ENCODE measurements at places on chromosomes 13 and 19. TPM values are rescaled to one million over a fixed set of nuclear protein-coding genes. Genes with fewer than 3 reads are reported as not detected.
A peak's percentile ranks its signal among the peaks of the same experiment; 100 is the strongest.

PRR20B gene
- total RNA-seq = not detected

DNA sequence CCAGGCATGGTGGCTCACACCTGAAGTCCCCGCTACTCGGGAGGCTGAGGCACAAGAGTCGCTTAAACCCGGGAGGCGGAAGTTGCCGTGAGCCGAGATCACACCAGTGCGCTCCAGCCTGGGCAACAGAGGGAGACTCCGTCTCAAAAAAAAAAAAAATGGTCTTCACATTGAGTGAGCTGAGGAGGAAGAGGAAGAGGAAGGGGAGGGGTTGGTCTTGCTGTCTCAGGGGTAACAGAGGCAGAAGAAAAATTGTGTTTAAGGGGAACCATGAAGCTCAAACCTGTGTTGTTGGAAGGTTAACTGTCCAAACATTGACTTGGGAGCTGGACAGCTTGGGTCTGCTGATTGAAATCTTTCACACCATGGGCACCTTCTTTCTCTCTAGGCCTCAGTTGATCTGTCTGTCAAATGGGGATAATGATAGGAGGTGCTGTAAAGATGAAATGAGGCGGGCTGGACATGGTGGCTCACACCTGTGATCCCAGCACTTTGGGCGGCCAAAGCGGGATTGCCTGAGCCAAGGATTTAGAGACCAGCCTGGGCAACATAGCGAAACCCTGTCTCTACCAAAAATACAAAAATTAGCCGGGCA lies 9.8 kb upstream of the SLC44A2 start:
- peaks cover 35% of the 10 kb centered on the region for H3K4me1 ChIP-seq
- peak overlapping the region; percentile 18 for H3K4me3 ChIP-seq
- H3K36me3 ChIP-seq = peaks cover 22% of the 10 kb centered on the region
- no peak for DNase-seq
- no peaks in the 10 kb centered on the region for H3K27me3 ChIP-seq
- H3K27ac ChIP-seq = peak overlapping the region; percentile 80

CEACAM16 gene
- not detected for total RNA-seq

DNA sequence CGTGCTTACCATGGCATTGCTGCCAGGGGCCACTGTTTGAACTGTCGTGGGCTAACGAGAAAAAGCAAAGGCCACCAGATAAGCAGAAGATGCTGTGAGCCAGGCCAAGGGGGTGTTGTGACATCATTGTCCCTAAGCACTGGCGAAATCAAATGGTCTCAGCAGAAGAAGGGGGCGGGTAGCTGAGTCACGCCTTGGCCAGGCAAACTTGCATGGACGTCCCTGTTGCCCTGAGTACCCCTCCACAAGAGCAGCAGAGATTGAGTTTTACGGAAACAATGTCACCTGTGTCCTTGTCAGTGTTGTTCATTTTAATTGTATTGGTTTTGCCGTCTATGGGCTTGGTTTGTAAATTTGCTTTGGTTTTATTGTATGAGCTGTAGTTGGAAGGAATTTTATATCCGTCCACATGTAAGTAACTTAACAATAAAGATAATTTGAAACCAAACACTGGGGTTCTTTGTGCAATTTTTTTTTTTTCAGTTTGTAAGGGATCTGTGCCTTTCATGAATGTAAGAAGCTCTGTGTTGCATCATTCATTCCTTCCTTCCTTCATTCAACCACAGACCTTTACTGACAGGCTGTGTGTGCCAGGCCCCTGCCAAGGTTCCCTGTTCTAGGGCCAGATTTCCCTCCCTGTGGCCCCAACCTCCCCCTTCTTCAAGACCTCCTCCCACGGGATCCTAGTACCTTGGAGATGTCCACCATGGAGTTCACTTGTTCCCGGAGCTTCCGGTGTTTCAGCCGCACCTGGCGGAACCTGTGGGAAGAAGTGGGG lies 12.3 kb downstream of the KCNN4 start:
- peaks cover 48% of the 10 kb centered on the region for H3K4me1 ChIP-seq
- H3K27ac ChIP-seq = no peak overlapping the region
- H3K4me3 ChIP-seq = no peak overlapping the region
- no peak for DNase-seq
- peaks cover 65% of the 10 kb centered on the region for H3K36me3 ChIP-seq

JAK3 gene
- 127 TPM for total RNA-seq

DNA sequence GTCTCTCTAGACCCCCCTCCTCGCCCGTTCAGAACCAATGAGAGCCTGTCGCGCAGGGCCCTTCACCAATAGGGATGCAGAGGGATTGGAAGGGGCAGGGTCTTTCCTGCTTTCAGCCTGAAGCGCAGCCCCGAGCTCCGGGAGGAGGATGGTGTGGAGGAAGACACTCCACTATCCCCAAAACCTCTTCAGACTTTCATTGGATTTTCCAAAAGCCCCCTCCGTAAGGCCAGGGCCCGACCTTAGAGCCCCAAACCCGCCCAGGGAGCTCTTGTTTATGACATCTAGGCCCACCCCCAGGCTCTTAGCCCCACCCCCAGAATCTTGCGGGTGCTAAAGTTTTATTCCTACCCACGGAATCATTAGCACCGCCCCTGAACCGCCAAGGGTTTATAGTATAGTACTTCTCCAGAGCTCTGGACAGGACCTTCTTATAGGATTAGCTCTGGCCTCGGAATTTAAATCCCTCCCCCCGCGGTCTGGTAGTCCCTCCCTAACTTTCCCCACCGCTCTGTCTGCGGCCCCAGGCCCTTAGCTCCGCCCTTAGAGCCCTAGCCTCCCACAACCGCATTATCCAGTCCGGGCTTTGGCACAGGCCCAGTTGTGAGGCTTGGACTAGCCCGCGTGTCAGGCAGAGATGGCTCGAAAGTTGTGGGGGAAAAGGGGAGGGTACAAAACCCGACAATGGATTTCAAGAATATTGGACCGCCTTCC lies 6.6 kb upstream of the EML2 start:
- H3K4me3 ChIP-seq = peak overlapping the region; percentile 76
- H3K27ac ChIP-seq = peak overlapping the region; percentile 64
- H3K27me3 ChIP-seq = peaks cover 2% of the 10 kb centered on the region
- peaks cover 1% of the 10 kb centered on the region for H3K36me3 ChIP-seq

N4BP2L2 gene
- 97.1 TPM for total RNA-seq

- H3K36me3 ChIP-seq = peaks cover 57% of the 10 kb centered on the region
- H3K27ac ChIP-seq = no peak overlapping the region
- H3K4me1 ChIP-seq = peaks cover 2% of the 10 kb centered on the region
- no peaks in the 10 kb centered on the region for H3K27me3 ChIP-seq
- no peak overlapping the region for H3K4me3 ChIP-seq
These were observed 116.4 kb downstream of the STK24 start for GRCh38 chr13:98460516-98460915.

C1QTNF9 gene
- total RNA-seq = not detected

- H3K36me3 ChIP-seq = no peaks in the 10 kb centered on the region
- H3K4me3 ChIP-seq = peak overlapping the region; percentile 48
- peak overlapping the region; percentile 78 for H3K27ac ChIP-seq
- DNase-seq = peak; percentile 77
These were observed 9.9 kb downstream of the LMTK3 start for GRCh38 chr19:48501494-48502349.

- no peak for DNase-seq
- H3K27me3 ChIP-seq = no peaks in the 10 kb centered on the region
- no peak overlapping the region for H3K4me3 ChIP-seq
- H3K27ac ChIP-seq = no peak overlapping the region
- H3K4me1 ChIP-seq = peaks cover 6% of the 10 kb centered on the region
- peaks cover 15% of the 10 kb centered on the region for H3K36me3 ChIP-seq
These were observed 303.5 kb downstream of the DLEU7 start for GRCh38 chr13:50539791-50540530.

SMAD9 gene
- total RNA-seq = not detected

DNA sequence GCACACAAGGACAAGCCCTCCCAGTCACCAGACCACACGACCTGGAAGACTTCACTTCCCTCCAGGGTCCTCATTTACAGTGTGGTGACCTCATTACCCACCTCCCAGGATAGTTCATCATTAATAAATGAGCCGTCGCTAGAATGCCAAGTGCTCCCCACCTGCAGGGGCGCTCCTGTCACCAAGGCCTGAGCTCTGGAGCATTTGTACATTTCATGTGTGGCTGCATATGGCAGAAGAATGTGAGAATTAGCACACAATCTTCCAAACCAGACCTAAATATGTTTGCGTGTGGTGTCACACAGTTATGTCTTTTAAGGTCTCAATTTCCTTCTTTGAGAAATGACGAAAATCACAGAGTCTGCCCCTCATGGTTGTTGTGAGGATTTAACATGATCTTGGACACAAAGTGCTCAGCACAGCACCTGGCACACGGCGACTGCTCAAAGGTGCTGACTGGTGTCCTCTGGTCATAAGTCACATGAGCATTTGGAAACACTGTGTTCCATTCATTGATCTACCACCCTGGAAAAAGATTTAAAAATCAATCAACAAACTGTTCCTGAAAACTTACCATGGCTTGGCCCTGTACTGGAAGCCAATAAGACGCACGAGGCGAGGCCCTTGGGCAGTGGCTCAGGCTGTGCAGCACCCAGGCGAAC lies 150.6 kb upstream of the SPACA7 start:
- H3K4me1 ChIP-seq = no peaks in the 10 kb centered on the region
- H3K4me3 ChIP-seq = no peak overlapping the region
- H3K27ac ChIP-seq = no peak overlapping the region
- DNase-seq = no peak
- H3K27me3 ChIP-seq = no peaks in the 10 kb centered on the region

- H3K27ac ChIP-seq = no peak overlapping the region
- H3K36me3 ChIP-seq = no peaks in the 10 kb centered on the region
- H3K4me1 ChIP-seq = no peaks in the 10 kb centered on the region
- DNase-seq = no peak
These were observed 1426.6 kb upstream of the PRR20A start for GRCh38 chr13:55714120-55714519.

GRCh38 chr19:20325151-20325550 lies 158.1 kb downstream of the ZNF486 start:
- H3K4me3 ChIP-seq = no peak overlapping the region
- no peak for DNase-seq
- no peaks in the 10 kb centered on the region for H3K4me1 ChIP-seq
- H3K27ac ChIP-seq = no peak overlapping the region
- no peaks in the 10 kb centered on the region for H3K36me3 ChIP-seq
- H3K27me3 ChIP-seq = no peaks in the 10 kb centered on the region

DNA sequence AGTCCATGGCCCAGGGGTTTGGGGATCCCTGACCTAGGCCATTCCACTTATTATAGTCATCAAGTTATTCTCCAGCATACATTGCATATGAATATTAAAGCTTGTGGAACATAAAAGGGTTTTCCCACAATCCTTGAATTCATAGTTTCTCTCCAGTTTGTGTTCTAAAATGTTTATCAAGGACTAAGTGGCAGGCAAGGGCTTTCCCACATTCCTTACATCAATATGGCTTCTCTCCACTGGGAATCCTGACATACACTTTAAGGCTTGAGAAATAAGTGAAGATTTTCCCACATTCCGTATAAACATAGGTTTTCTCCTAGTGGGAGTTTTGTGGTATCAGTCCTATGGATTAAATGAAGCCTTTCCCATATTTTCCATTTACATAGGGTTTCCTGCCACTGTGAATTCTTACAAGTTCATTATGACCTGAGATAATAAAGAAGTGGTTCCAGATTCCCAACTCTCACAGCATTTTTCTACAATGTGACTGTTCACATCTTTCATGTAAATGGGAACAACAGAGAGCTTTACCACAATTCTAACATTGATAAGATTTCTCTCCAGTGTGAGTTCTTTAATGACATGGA lies 14.5 kb downstream of the ZNF426 start:
- no peaks in the 10 kb centered on the region for H3K4me1 ChIP-seq
- no peaks in the 10 kb centered on the region for H3K27me3 ChIP-seq
- peaks cover 46% of the 10 kb centered on the region for H3K36me3 ChIP-seq

DNA sequence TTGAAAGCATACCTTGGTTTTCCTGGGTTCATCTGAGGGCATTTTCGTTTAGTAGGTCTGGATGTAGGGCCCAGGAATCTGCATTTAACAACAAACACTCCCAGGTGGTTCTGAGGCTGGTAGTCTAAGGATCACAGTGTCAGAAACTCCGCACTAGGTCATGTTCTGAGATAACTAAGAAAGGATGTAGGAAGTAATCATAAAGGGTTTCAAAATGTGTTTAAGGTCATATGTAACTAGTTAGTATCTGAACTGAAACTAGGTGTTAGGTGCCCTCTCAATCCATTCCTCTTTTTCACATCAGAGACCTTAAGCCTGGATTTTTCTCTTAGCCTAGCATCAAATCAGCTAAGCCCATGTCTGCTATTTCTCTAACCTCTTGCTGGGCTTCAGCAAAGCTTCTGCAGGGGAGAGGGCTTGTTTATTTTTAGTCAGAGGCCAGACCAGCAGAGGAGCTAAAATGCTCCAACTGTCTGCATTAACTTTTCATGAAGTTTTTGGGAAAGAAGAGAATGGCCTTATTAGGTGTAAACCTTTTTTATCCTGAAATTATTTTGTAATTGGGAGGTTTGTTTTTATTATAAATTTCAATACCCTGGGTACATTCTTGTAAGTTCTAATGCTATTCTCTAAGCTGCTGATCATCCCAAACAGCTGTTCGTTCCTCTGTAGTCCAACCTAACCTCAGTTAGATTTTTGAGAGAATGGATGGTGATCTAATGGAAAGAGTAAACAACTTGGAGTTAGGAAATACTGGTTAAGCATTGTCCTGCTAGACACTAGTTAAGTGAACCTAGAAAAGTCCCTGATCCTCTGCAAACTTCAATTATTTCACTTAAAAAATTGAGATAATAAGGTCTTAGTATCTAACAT lies 262.8 kb upstream of the RFC3 start:
- H3K4me1 ChIP-seq = no peaks in the 10 kb centered on the region
- no peaks in the 10 kb centered on the region for H3K27me3 ChIP-seq
- H3K27ac ChIP-seq = no peak overlapping the region
- no peak for DNase-seq
- H3K4me3 ChIP-seq = no peak overlapping the region
- peaks cover 3% of the 10 kb centered on the region for H3K36me3 ChIP-seq

DAND5 gene
- 0.34 TPM for total RNA-seq

DNA sequence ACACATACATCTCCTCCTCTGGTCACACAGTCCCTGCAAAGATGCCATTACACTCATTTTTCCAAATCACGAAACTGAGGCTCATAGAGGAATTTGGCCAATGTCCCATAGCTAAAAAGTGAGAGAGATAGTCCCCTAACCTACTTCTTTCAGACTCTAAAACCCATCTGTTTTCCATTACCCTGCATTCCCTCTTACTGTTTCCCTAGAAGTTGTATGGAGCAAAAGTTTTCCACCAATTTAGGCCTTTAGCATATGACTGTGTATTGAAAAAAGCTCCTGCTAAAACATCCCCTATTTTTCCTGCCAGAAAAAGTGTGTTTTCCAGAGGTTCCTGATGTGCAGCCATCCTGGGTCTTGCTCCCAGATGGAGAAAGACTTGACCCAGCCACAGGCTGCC lies 16.3 kb downstream of the SERP2 start:
- no peak overlapping the region for H3K4me3 ChIP-seq
- H3K27me3 ChIP-seq = peaks cover 13% of the 10 kb centered on the region
- no peaks in the 10 kb centered on the region for H3K36me3 ChIP-seq
- H3K27ac ChIP-seq = no peak overlapping the region
- no peak for DNase-seq
- H3K4me1 ChIP-seq = no peaks in the 10 kb centered on the region

Data from activated CD8-positive, alpha-beta T cell treated with anti-CD3 and anti-CD28 coated beads, Interleukin-2, amount 10 ng/mL, durations not matched to agents 7 days and 5 days (primary cell).